ENCODE measurements at places on chromosomes 16 and 17.
A peak's percentile ranks its signal among the peaks of the same experiment; 100 is the strongest.

GRCh38 chr16:64910356-64910755, 211.5 kb downstream of the CDH11 start:
- no peak for DNase-seq

DNA sequence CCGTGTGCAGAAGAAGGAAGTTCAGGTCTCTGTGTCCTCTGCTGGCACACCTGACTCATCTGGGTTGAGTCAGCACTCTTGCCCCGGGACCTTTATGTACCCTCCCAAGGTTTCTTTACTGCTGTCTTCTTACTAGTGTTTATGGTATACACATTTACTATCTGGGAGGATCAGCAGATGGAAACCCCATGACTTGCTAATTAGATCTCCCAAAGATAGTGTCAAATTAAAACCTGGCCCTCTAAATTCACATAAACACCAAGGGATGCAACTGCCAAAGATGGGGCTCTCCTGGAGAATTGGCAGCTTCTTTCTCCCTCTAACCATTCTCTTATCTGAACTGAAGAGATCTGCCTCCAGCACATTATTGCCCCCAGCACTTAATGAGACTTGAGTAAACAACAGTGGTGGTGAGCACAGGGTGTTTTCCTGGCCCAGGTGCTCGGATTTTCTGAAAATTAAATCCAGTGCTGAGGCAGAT, 718.1 kb upstream of the SOX9 start:
- peak; percentile 67 for DNase-seq

- no peak for DNase-seq
Observed at GRCh38 chr17:9028988-9029570, 7.8 kb downstream of the NTN1 start.

- DNase-seq, result no peak
Observed at GRCh38 chr17:39618956-39619785, 7.6 kb upstream of the PPP1R1B start.

- no peak for DNase-seq
Observed at GRCh38 chr17:73281928-73282327, 20.2 kb upstream of the CPSF4L start.

GRCh38 chr17:67051837-67052236, 7.5 kb downstream of the CACNG1 start:
- no peak for DNase-seq

DNA sequence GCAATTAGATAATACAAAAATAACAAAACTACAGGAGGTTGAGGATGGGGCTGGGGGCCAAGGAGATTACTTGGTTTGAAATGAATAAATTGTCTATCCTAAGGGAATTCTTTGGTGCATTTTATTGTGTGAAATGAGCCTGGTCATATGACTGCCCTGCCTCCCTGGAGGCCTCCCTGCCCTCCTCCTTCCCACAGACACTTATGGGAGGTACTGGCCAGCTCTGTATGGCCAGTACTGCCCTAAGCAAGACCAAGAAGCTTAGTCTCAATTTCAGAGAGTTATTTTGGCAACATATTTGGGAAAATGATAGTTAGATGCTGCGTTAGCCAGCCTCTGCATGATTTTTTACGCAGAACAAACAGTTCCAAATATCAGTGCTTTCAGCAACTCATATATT, 511.9 kb downstream of the WWOX start:
- DNase-seq, result no peak

DNA sequence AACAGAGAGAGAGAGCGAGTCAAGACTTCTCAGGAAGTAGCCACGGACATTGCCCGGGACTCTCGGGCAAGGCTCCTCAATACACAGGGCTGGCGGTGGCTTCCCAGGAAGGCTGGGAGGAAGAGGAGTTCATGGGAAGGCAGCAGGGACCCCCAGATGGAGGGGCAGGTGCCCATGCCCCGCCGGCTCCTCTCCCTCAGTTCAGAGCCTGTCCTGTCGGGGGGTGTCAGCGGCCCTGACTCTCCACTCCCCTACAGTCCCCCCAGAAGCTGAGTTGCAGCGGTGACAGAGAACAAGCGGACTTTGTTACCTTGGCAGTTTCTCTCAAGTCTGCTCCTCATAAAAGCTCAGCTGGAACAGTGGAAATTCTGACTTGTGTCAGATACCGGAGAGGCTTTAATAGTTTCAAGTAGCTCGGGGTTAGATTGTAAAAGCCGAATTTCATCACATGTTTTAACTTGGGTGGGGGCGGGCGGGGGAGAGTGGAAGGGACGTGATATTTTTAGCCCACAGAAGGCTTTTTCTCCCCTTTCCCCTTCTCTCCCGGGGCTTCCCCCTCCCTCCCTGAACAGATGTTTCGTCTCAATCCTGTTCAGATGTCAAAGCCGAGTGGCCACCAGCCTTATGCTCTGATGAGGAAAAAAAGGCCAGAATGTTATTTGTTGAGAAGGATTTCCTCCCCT, 65.2 kb downstream of the NKD1 start:
- no peak for DNase-seq

DNA sequence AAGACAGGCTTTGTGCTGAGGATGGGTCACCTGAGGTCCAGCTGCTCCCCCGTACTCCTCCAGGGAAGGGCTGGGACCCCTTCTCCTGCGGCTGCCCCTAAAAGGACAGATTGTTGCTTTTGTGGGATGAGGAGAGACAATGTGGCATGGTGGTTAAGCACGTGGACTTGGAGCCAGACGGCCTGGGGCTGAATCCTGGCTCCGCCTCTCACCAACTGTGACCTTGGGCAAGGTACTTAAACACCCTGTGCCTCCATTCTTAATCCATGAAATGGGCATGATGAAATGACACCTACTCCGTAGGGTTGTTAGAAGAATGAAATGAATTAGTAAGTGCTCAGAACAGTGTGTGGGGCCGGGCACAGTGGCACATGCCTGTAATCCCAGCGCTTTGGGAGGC, 39.6 kb upstream of the PLCG2 start:
- DNase-seq, result no peak

- peak; percentile 58 for DNase-seq
Observed at GRCh38 chr17:50668025-50668837, 33.5 kb downstream of the ABCC3 start.

DNA sequence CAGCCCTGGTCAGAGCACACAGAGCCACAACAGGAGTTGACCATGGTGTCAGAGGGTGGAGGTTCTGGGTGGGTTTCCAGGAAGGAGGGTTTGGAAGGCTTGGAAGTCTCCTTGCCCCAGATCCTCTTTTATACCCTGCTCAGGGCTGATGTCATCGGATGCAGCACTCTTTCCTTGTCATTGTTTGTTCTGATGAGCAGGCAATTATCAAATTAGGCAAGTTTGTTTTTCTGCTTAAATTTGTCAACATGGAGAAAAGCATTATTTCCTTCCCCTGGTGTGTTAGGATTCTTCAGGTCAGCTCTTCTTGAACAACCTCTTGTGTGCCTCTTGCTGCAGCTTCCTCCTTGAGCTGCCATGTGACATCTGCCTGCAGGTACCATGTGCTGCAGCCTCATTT, at the start of gene KRTAP4-4:
KRTAP4-4 (minus strand) TSS at position 101 of the 400 bp plus-strand sequence; CDS start at position 44, 57 bp downstream.
- DNase-seq, result no peak

Data from RWPE1 (cell line).